ENCODE measurements at places on chromosomes 3 and 15.

- DNase-seq, result no peak
These were observed 36.7 kb downstream of the SLC28A1 start for GRCh38 chr15:84921121-84921520.

DNA sequence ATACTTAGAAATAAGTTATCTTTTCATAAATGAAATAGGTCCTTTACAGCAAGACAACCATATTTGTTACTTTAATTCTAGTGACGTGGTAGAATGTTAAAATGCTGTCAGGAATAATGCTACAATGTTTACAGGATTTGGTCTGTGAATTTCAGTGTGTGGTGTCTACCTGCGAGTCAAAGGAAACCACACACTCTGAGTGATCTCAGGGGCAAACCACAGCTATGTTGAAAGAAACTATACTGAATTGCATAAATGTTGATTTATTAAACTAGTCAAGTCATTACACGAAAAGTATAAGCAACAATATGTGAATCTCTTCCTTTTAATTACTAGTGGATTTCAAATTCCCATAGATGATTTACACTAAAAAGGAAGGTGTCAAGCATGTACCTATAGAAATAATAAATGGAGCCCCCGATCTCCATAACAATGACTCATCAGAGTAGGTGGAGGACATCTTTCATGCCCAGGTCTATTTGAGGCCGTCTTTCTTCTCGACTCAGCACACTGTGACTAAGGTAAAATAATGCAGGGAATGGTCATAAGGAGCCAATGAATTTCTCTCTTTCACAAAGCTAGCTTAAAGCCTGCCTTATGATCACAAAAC is 463.0 kb downstream of the ERC2 start:
- no peak for DNase-seq

DNA sequence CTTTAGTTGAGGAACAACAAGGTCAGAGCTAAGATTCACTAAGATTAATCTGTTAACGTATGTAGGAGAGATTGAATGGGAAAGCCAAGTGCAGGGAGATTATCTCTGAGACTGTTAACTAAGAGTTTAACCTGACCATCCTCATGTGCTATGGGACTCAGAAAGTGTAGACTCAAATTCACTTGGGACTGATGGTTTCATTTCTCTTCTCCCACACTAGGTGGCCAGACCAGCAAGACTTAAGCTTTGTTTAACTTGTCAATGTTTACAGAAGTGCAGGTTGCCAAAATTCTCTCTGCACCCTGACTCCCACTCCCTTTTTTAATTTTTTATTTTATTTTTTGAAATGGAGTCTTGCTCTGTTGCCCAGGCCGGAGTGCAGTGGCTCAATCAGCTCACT is 6.3 kb upstream of the HEXA start:
- DNase-seq, result no peak

- DNase-seq, result no peak
These were observed 178.8 kb upstream of the SNTN start for GRCh38 chr3:63473641-63474166.

- DNase-seq, result no peak
These were observed 10.0 kb upstream of the GRAMD1C start for GRCh38 chr3:113828600-113828999.

DNA sequence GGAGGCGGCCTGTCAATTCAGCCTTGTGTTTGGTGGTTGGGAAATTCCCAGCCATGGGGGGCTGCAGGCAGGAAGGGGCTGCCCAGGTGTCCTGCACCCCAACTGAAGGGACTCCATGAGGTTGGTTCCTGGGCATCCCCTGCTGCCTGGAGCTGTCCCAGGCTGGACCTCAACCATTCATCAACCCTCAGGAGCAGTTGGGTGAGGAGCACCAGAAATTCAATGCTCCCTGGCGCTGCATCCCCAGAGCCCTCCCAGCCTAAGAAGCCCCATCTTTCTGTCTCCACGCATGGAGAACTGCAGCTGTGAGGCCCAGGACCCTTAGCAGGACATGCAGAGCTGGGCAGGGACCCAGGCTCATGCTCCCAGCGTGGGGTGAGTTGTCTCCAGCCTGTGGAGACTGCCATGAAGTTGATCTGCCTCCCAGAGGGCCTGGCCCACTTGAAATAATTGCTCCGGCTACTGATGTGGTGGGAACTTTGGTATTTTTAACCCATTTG is 8.0 kb upstream of the SEMA3B start:
- DNase-seq, result no peak

GRCh38 chr15:33031324-33031821 is 163.1 kb downstream of the FMN1 start:
- no peak for DNase-seq

DNA sequence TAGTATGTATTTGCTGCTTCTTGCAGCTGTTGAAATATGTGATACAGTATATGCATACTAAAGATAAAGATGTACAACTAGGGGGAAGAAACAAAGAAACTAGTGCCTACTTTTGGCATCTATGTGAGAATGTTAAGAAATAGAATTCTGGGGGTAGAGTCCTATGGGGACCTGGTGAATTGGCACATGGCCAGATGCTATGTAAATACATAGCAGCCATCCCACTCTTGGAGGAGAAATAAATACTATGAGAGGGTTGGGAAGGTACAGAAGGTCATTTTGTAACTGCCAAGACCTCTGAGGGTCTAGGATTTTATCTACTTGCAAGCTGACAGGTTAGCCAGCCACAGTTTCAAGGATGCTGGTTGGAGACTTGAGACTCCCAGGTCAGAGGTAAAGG is 298.3 kb upstream of the TBL1XR1 start:
- DNase-seq, result no peak

All from stimulated activated naive CD8-positive, alpha-beta T cell treated with anti-CD3 and anti-CD28 coated beads, Interleukin-15, Interleukin-2, amounts not matched to agents 100 U/mL and 50 U/mL, for 24 hours (primary cell).